ENCODE measurements at places on chromosomes 12 and 14.

- peak; percentile 75 for DNase-seq
These were observed 3.4 kb upstream of the DHH start for GRCh38 chr12:49098035-49098451.

DNA sequence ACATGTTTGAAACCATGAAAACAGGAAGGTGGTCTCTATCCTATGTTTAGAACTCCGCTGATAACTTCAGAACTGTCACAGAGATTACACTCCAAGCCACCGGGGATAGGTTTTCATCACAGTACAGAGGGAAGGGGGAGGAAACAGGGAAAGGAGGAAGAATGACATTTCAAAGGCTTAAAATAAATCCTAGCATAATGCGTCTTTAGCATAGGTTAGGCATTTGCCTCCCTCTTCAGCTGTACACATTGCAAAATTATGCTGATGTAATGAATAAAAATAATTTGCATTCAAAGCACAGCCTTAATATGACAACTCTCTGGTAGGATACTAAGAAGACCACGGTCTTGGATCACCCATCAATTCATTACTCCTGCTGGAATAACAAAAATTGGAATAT lies 54.3 kb upstream of the PYGL start:
- no peak for DNase-seq

- DNase-seq: no peak
These were observed 113.5 kb upstream of the EGLN3 start for GRCh38 chr14:34064349-34064748.

DNA sequence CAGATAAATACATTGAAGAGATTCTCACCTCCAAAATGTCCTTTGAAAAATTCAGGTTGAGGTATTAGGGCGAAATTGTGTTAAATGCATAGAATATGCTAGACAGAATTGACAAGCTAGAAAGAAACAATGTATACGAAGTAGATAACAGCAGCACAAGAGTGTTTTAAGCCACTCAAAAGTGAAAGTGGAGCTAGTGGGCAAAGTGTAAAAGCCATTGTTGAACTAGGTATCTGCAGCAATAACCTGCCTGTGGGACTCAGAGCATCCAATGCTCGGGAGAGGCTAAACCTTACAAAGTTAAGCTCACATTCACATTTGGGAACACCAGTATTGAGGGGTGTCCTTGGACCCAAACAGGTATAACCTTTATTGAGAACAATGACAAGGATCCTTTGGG lies 180.6 kb upstream of the TMPO start:
- DNase-seq: no peak

DNA sequence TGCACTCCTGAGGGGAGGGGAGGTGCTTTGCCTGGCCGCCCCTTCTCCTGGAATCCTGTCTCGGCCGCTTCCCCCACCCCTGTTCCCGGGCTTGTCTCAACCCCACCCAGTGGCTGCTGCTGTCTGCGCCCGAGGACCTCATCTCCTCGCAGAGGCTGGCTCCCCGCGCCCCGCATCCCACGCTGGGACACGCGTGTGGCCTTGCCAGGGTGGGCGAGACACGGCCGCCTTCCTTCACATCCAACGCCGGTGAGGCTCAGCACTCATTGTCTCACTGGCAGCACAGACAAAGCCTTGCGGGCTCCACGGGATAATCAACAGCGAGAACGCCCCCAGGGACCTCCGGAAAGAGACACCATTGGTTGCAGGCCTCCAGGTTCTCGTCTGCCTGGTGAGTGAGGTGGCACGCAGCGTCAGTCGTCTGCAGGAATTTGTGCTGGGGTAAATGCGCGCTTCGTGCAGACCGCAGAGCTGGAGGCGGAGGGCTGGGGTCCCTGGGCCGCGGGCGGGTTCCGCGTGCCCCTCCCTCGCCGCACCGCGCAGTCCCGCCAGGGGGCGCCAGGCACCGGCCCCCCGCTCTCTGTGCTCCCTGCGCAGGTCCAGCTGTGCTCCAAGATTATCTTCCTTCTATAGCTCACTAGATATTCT lies 26.8 kb downstream of the CCDC177 start:
- DNase-seq: peak; percentile 82

DNA sequence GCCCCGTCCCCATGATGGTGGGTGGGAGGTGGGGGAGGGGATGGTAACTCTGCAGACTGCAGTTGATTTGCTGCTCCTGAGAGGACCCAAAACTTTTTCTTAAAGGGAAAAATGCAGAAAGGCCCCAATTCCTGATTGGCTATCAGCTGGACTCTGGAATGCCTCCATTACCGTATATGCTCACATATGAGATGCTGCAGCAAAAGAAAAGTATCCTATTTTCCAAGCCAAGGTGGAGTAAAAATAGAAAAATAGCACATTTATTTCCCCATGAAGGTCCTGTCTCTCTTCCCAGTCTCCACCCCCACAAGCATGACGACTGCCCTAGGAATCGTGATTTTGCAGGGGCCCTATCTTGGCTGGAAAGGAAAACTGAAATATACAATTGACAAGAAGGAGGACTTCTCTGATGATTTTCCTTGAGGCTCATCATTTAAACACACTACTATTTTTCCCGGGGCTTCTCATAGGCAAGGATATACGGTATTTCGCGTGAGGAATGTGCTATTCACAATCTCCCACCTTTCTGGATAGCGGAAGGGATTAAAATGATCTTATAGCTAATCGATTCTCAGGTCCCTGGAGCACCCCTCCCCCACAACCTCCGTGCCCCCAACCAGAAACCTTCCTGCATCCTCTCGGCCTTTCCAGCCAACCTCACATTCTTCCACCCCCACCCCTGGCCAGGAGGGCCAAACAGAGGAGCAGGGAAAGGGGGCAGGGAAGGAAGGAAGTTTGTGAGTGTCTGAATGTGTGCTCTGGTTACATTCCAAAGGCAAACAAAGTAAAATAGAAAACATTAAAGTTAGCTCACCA lies 138.9 kb upstream of the CCND2 start:
- peak; percentile 35 for DNase-seq

GRCh38 chr12:81329085-81329484 lies 251.2 kb downstream of the ACSS3 start:
- DNase-seq: peak; percentile 11

DNA sequence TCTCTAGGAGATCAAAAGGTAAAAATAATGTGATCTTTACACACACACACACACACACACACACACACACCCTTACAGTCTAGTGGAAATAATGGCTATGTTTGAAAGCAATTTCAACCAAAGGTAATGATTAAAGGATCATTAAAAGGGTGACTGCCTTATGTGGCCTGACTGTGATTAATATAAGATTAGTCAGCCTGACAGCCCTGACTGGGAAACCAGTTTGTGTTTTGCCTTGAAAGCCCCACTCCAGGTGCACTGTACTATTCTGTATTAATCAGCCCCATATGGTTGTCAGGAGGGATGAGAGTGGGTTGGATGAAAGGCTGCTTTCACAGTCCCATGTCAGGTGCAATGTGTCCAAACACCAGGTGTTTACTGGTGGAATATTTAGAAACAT lies 10.5 kb downstream of the RASSF9 start:
- DNase-seq: no peak

- DNase-seq: no peak
These were observed 67.5 kb downstream of the DNAH10 start for GRCh38 chr12:123829561-123829960.

GRCh38 chr12:89721291-89721987 lies 12.8 kb upstream of the ATP2B1 start:
- no peak for DNase-seq

DNA sequence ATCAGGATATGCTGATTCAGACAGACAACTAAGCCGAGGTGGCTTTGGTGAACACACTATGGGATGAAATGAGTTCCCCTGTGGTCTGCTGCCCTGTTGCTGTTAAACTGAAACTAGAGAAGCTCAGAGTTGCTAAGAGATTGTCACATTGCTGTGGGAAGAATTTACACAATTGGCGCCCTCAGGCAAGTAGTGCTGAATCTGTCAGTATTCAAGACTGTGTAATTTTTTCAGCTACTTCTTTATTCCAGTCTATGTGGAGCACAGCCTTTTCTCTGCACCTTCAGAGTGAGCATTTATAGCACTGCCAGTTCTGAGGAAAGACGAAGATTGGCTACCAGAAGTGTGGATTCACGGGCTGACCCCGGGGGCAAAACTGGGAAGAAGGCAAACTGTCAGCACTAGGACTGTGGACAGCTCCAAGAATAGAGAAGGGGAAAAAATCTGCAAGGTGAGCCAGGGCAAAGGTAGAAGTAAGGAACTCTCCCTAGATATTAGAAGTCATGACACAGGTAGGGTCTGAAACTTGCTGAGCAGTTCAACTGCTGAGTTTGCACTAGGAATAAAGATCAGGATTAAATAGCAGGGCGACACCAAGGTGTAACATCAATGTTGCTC lies 218.8 kb upstream of the TMPO start:
- DNase-seq: peak; percentile 45

DNA sequence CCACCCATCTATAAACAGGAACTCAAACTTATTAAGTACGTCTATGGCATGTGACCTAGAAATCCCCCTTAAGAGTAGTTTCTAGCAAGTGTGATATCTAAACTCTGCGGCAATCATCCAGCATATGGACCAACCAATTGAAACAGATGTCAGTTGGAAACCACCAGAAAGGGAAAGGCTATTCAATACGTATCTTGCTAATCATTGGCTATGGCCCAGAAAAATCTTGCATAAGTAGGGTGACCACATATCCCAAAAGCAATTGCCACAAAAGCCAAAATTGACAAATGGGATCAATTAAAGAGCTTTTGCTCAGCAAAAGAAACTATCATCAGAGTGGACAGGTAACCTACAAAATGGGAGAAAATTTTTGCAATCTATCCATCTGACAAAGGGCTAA lies 24.2 kb downstream of the SYNJ2BP start:
- DNase-seq: no peak

GRCh38 chr12:100842156-100842555 lies 47.6 kb downstream of the ANO4 start:
- DNase-seq: no peak

- no peak for DNase-seq
These were observed 217.7 kb downstream of the PTPRO start for GRCh38 chr12:15540005-15540404.

GRCh38 chr12:12108441-12109058 lies 37.8 kb downstream of the BCL2L14 start:
- no peak for DNase-seq

DNA sequence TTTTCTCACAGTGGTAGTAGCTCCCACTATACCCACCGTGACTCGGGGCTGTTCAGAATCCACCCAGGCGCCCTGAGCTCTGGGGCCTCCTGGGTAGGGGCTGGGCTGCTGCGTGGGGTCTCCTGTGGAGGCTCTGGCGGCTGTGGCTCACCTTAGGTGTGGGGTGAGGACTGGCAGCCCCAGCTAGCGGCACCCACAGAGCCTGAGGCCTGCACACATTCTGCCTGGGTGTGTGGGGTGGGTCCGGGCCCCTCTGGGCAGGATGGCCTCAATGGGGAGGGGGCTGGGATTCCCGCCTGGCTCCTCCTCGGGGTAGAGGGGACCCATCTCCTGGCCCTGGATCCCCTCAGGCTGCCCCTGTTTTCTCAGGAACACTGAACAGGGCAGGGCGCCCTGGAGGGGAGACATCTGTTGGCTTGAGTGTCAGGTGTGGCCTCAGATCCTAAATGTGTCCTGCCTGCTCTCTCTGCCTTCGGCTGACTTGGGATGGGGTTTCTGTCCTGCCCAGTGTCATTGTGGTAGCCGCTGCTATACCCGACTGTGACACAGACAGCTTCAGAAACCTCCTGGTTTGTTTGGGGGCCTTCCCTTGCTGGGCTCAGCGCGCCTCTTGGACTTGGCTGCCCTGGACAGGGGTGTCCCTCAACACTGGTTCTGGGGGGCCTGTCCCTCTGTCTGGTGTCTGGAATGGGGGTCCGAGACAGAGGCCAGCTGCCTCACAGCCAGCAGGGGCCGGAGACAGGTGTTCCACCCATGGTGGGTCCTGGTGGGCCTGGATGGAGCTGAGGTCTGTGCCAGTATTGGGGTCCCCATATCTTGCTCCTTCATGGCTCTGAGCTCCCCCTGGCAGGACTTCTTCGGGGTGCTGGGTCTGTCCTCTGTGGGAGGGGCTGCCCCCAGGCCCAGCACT lies 354.9 kb downstream of the TMEM121 start:
- DNase-seq: no peak

GRCh38 chr12:110279566-110280375 lies 1.3 kb upstream of the ATP2A2 start:
- DNase-seq: no peak

DNA sequence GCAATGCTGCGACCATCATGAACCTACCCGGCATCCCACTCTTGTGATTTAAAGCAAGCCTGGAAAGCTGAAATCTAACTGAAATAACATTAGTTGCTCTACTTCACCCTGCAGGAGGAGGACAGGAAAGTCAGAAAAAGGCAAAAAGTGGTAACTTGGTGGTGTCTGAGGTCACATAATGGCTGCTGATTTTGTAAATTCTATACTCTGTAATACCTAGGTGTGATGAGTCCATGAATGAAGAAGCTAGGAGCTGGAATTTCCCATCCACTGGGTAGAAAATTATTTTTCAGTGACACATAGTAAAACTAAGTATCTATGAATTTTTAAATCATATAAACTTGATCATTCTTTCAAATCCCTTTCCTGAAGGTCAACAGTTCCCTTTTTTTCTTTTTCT lies 183.8 kb downstream of the FOXN3 start:
- DNase-seq: no peak

DNA sequence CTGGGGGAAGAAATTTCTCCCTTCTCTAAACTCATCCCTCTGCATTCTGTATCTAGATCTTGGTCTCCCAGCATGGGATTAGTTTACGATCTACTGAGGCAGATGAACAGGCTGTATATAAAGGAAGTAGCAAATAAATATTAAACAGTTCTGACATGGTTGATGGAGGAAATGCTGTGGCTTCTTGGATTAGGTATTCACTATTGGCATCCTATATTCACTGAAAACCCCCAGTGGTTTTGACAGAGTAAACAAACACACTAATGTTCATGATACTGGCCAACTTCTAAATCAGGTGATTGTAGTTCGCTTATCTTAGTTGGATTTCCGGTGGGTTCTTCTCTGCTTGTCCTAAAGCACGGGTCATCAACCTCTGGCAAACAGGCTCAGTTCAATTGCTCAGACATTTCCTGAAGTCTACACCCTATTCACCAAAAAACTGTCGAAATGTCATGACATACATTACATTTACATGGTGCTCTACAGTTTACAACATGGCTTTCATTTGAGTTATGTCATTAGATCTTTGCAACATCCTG lies 433.9 kb downstream of the EGLN3 start:
- no peak for DNase-seq

- no peak for DNase-seq
These were observed 68.0 kb upstream of the GALNT9 start for GRCh38 chr12:132397152-132397933.

GRCh38 chr12:78958941-78959340 lies 94.4 kb downstream of the SYT1 start:
- DNase-seq: no peak

- DNase-seq: no peak
These were observed 327.3 kb downstream of the ADGRD1 start for GRCh38 chr12:131281016-131281415.

DNA sequence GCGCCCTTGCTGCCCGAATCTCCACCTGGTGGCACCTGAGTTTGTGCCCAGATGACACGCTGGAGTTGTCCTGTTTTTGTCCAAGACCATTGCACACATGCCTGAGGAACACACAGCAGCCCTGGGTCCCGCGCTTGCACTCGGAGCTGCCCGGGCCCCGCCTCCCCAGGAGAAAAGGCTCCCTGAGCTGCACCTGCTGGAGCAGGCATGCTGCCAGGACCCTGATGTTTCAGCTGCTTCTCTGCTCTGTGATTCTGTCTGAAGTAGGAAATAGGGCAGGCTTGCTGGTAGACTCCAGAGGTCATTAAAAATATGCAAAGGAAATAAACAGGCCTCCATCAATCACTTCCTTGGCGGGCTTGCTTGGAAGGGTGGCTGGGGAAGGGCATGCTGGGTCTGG lies 271.6 kb downstream of the CACNA1C start:
- DNase-seq: peak; percentile 20

- DNase-seq: no peak
These were observed 78.5 kb upstream of the EIF5 start for GRCh38 chr14:103255555-103255954.
